ENCODE measurements at places on chromosomes 3 and 15.

- DNase-seq = no peak
These were observed 140.5 kb upstream of the TPM1 start for GRCh38 chr15:62901909-62902546.

GRCh38 chr15:70463453-70463834 lies 299.9 kb downstream of the UACA start:
- DNase-seq = no peak

- DNase-seq = no peak
These were observed 29.3 kb upstream of the CAPN3 start for GRCh38 chr15:42329992-42330391.

GRCh38 chr3:72663429-72663828 lies 184.8 kb downstream of the SHQ1 start:
- no peak for DNase-seq

DNA sequence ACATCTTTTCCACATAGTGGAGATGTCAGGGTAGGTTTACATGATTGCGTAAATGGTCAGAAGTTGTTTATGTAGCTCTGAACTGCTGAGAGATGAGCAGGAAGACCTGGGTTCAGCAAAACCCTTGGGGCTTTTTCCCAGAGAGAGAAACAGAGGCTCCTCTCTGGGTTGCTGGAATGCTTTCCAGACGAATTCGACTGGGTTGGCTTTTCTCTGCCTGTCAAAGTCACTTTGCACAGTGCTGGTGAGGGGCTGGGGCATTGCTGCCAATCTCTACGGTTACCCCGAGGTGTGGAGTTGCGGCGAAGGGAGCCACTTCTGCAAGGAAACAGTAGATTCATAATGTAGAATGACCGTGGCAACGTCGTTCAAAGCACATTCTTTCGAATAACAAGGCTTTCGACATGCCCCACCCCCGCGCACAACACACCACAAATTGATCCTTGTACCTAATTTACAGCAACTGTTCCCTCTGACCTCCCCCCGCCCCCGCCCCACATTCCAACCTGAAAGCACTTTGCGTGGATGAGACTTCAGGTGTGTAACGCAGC lies 950 bp upstream of the CNTN4 start:
- no peak for DNase-seq

GRCh38 chr3:23810343-23811184 lies 4.8 kb downstream of the UBE2E1 start:
- DNase-seq = no peak

DNA sequence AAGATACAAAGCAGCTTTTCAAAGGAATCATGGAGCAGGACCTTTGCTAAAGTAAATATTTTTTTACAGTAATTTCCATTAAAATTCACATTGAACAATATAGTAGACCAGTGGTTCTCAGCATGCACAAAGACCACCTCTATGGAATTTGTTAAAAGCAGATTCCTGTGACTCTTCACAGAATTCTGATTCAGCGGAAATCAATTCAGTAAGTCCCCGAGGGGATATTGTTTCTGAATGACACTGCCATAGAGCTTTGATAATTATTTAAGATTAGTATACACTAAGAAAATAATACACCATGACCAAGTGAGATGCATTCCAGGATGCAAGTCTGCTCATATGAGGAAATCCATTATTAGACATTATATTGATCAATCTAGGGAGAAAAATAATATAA lies 161.9 kb upstream of the TNIK start:
- DNase-seq = no peak

- peak; percentile 25 for DNase-seq
These were observed 11.6 kb upstream of the DPH6 start for GRCh38 chr15:35557544-35557943.

- DNase-seq = no peak
These were observed 17.9 kb downstream of the CDAN1 start for GRCh38 chr15:42719043-42719442.

- peak; percentile 82 for DNase-seq
These were observed 78.2 kb downstream of the FAIM start for GRCh38 chr3:138686771-138687221.

- no peak for DNase-seq
These were observed 665 bp downstream of the FRMD4B start for GRCh38 chr3:69385123-69385722.

- no peak for DNase-seq
These were observed 379.7 kb upstream of the TGFBR2 start for GRCh38 chr3:30226601-30227151.

- DNase-seq = no peak
These were observed 219.3 kb upstream of the KBTBD8 start for GRCh38 chr3:66778777-66779176.

DNA sequence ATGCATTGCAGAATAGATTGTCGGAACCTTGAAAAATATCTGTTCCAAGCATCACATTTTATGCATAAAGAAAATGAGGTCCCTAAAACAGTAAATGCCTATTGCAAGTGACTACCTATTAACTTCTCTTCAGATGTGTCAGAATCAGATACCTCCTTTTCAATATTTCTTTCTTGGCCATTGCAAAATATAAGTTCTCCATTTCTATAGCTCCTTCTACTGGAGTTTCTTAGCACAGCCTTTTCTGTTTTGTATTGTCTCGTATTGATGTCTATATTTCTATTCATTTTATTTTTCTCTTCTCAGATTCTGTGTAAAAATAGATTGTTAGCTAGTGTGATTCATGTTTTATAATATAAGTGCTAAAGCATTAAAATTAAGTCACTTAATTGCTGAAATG lies 63.4 kb downstream of the PPARG start:
- DNase-seq = no peak
